Activated naive CD8-positive, alpha-beta T cell treated with anti-CD3 and anti-CD28 coated beads, Interleukin-2, amount 10 ng/mL, durations not matched to agents 7 days and 5 days (primary cell): ENCODE measurements at places on chromosomes 5 and 9.

GRCh38 chr5:135729321-135729786, 105.1 kb upstream of the SLC25A48 start:
- no peak for DNase-seq

DNA sequence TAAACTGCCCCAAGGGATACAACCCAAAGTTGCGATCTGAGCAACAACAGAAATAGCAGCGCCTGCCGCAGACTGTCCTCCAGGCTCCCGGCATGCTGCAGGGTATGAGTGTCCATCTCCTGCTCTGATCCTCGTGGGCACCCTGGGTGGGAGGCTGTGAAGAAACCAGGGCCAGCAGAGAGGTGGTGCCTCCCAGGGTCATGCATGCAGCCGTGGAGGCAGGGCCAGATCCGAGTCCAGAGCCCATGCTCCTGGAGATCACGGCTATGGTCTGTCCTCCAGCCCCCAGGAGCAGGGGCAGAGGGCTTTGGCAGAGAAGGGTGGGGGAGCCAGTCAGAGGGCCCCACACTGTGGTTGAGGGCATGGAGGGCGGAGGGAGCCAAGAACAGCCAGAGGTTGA, 29.0 kb downstream of the HRH2 start:
- no peak for DNase-seq

GRCh38 chr9:110125763-110126351, 82.1 kb downstream of the C9orf152 start:
- no peak for DNase-seq

- DNase-seq, result no peak
Observed at GRCh38 chr9:105306351-105307140, 62.1 kb downstream of the SLC44A1 start.

GRCh38 chr9:90112788-90113187, 508.0 kb downstream of the GADD45G start:
- DNase-seq, result no peak

GRCh38 chr5:33231935-33232334, 208.8 kb upstream of the TARS1 start:
- no peak for DNase-seq

DNA sequence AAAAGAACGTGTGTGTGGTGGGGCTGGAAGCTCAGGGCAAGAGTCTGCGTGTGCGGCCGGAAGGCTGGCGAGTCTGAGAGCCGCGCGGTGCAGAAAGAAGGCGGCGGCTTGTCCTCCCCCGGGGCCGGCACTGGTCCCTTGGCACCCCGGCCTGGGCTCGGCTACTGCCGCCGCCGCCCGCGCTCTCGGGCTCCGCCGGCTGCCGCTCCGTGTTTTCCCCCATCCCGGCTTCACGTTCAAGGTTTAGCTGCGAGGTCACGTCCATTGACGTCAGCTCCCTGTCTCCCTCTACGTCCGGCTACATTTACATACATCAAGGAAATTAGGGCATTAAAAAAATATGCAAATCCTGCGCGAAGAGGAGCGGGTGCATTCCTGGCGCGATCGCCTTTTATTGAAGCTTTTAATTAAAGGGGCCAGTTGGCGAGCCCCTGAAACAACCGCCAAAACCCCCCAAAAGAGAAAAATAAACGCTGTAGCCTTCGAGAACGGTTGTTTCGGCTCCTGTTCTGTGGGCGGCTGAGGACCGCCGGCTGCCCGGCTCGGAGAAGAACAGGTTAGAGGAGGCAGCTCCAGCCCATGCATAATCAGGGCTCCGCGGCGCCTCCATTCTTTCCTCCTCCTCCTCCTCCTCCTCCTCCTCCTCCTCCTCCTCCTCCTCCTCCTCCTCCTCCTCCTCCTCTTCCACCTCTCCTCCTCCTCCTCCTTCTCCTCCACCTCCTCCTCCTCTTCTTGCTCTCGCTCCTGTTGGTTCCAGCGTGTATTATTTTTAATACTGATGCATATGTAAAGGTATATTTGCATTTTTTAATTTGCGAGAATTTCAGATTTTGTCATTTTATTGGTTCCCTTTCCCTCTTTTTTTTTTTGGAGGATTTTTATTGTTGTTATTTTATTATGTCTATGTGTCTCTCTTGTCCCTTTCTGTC, 207.0 kb downstream of the MEF2C start:
- no peak for DNase-seq
